ENCODE measurements at places on chromosomes 7 and 10. TPM values are rescaled to one million over a fixed set of nuclear protein-coding genes. Genes with fewer than 3 reads are reported as not detected.

Gene CASTOR2
- total RNA-seq = 27.3 TPM

Gene ITPRID1
- not detected for total RNA-seq

Gene PLA2G12B
- total RNA-seq = not detected

Gene ANXA8
- not detected for total RNA-seq

Gene HTR5A
- total RNA-seq = not detected

Gene CXCL12
- total RNA-seq = 121 TPM

Gene CYP26A1
- total RNA-seq = not detected

Gene IL2RA
- total RNA-seq = 0.73 TPM

Gene RPEL1
- total RNA-seq = not detected

Gene CRTAC1
- total RNA-seq = 3.2 TPM

Gene CYP2E1
- total RNA-seq = 2.2 TPM

Gene SLC39A12
- not detected for total RNA-seq

Gene SOSTDC1
- not detected for total RNA-seq

Gene OR13A1
- not detected for total RNA-seq

Gene ZNF853
- total RNA-seq = 14.2 TPM

Gene BMPER
- 1.9 TPM for total RNA-seq

Gene ASAH2
- total RNA-seq = 1.9 TPM
